ENCODE measurements at places on chromosomes 12 and 14.

GRCh38 chr14:26870096-26870495, 272.3 kb upstream of the NOVA1 start:
- no peak for DNase-seq

DNA sequence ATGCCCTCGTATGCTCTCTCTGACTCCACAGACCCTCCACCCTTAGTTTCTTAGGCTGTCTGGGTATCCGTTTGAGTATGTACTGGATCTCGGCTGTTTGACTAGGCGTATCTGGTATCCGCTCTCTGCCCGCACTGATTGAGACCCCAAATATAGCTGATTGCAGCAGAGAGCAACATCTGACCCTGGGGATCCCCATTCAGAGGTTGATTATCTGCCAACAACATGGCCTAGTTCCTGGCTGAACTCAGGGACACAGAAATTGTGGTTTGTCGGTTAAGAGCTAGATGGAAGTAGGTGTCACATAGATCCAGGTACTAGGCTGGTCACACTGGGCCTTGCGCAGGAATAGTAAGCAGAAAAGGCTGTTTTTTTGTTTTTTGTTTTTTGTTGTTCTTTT, 359.9 kb downstream of the FUT8 start:
- DNase-seq = no peak

DNA sequence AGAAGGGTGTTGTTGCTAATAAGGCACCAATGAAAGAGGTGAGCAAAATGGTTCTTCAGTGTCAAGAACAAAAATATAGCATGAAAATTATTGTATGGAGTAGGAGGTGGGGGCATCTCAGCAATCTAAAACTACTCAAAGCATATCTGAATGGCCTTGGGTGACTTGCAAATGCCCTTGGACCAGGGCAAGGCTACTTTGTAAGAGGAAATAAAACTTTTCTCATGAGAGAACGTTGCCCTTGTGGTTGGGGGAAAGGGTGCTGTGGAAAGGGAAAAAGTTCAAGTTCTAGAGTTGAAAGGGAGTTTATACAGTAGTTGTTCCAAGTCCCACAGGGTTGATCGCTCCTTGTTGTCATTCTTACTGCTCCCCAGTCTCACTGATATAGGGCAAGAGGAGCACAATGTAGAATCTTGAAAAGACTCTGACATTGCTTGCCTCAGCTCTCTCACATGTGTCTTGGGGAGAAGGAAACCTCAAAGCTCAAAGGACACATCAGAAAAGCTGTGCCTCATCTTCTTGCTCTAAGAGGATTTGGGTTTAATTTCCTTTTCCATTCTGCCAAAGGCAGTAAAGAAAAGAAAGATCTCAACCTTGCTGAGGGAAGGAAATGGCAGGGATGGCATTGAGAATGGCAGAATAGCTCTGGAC, 270.5 kb downstream of the DUSP6 start:
- no peak for DNase-seq

DNA sequence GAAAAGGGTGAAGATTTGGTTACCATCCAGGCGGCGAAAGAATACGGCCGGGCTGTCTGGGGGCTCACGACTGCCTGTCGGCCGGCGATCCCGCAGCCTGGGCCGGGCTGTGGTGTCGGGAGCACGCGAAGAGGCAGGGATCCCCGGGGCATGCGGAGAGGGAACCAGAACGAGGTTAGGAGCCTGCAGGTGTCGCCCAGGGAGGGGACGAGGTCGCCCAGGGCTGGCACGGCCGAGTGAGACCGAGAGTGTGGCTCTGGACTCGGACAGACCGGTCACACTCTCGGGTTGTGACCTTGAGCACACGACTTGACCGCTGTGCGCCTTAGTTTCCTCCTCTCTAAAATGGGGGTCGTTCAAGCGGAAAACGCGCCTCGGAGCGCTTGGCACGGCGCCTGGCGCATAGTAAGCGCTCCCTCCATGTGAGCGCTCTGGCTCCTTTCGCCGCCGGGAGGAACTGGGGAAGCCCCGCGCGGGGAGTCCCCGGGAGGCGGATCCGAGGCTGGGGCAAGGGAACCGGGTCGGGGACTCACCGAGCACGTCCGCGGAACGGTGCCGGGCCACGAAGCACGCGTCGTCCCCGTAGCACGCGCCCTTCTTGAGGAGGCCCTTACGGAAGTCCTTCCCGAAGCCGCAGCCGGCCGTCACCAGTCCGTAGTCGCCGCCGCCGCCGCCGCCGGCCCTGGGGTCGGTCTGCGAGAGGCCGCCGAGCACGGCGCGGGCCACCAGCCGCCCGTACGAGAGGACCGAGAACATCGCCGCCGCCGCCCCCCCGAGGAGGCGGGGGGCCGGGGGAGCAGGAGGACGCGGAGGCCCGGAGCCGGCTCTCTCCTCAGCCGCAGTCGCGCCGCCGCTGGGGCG, 612 bp downstream of the PPTC7 start:
- DNase-seq = no peak

Measured in HepG2 (cell line).